ENCODE measurements at places on chromosomes 7 and 10.

DNA sequence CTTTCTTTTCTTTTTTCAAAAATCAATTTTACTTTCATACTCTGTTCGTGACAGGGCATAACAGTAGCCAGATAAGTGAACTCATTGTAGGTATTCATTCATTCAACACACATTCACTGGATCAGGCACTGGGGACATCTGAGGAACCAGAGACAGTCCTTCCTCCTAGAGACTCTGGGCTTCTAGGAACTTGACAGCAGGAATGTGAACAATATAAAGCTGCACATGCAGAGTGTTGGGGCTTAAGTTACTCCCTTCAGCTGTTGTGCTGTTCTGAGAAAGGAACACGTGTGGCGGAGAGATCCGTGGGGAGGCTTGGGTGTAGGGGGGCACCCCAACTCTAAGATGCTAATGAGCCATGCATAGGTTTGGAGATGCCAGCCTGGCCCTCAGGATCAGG is 120.4 kb downstream of the PKD1L1 start:
- no peak for DNase-seq

DNA sequence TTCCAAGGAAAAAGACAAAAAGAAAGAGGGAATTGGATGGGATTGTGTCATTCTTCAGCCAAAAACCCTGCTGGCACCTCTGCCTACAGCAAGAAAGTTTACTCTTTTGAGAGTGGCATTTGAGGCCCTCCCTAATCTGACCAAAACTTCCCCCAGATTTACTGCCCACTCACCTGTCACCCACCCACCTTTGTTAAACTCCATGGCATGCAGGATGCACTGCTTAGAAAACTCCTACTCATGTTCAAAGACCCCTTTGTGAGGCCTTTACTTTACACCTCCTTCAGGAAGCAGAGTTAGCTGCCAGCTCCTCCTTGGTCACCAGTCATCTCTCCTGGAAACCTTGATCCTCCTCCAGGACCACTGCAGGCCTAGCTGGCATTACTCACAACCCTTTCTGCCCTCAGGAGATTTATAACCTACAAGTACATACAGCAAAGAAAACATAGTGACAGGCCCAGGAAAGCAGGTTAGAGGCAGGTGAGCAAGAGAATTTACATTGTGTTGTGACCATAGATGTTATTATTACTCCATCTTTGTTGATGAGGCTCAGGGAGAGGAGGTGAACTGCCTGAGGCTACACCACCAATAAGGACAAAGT is 10.3 kb upstream of the PLAC9 start:
- DNase-seq = no peak

- DNase-seq = no peak
Observed at GRCh38 chr7:34222722-34223121, 317.4 kb downstream of the BMPER start.

GRCh38 chr10:117373823-117374505 is 1.3 kb downstream of the PDZD8 start:
- peak; percentile 28 for DNase-seq

DNA sequence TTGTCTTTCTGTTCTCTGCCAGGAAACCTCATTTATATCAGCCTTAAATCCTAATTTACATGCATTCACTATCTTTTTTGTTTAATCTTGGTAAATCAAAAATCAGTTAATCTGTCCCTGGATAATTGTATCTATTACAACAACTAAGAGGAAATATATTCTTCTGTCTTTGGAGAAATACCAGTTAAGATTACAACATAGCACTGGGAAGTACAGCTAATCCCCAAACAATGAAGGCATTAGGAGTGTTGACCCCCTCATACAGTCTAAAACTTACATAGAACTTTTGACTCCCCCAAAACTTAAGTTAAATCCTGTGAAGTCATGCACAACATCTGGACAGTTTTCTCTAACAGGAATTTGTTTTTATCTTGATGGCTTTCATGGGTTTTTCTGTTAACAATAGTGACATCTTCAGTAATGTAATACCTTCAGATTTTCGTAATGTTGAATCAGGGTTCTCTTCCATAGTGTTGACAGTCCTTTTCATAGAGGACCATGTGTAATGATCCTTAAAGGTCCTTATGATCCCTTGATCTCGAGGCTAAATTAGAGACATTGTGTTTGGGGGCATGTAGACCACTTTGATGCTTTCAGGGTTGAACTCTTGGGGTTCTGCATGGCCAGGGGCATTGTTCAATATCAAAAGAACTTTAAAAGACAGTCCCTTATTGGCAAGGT is 24.1 kb upstream of the ABCC2 start:
- no peak for DNase-seq

DNA sequence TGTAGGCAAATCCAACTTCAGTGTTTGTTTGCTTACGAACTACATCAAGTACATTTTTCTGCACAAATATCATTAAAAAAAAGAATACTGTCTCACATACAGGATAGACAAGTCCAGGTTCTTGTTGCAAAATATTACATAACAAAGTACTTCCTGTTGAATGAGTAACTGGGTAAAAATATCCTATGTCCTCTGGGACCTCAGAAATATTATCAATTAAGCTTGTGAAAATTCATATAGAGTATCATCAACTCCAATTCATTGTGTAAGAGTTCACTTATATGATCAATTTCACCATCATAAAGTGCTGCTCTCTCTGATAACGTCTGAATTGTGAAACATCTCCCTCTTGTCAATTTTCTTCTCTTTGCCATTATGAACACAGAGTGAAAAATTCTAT is 22.6 kb downstream of the HERC4 start:
- DNase-seq = no peak

Data from RPMI8226 (cell line).